HS-27A (cell line): ENCODE measurements at places on chromosomes 4 and X.

GRCh38 chr4:123248085-123248659 lies 148.4 kb upstream of the SPRY1 start:
- DNase-seq, result no peak

- DNase-seq, result no peak
These were observed 47.1 kb downstream of the ALG13 start for GRCh38 chrX:111728096-111728495.

GRCh38 chr4:72975488-72975784 lies 94.1 kb downstream of the COX18 start:
- DNase-seq, result no peak

GRCh38 chr4:20646287-20646686 lies 54.0 kb upstream of the PACRGL start:
- DNase-seq, result no peak

DNA sequence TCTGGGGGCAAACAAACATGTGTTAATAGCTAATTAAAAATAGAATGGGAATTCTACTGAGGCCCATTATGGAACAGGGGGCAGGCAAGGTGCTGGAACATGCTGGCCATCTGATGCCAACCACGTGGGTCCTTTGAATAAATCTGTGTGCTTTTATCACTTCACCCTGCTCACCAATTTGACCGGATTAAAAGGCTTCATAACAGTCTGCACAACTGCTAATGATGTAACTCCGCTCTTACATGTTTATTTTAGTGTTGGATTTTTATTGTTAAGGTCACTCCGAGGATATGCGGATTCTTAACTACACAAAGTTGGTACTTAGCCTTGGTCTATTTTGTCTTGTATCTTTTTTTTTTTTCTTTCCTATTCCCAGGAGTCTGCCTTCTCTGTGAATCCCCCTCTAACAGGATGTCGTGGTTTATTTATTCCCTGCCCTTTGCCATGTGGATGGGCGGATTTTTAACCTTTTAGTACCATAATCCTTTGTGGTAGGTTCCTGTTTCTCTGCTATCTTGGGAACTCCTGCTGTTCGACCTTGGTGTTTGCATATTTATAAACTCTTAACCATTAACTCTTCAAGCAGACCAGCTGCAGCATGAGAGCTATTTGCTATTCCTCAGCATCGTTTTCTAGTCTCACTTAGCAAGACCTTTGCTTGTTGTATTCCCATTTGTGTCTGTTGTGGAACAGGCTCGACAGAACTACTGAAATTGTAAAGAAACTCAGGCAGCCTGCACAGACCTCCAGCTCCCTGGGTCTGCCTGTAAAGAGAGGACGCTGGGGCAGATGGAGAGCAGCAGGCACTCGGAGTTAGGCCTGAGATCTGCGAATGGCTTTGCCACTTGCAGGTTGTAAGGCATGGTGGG lies 38.0 kb downstream of the TRIM2 start:
- no peak for DNase-seq

- DNase-seq, result no peak
These were observed 547.7 kb upstream of the DIPK2B start for GRCh38 chrX:45748369-45748774.

DNA sequence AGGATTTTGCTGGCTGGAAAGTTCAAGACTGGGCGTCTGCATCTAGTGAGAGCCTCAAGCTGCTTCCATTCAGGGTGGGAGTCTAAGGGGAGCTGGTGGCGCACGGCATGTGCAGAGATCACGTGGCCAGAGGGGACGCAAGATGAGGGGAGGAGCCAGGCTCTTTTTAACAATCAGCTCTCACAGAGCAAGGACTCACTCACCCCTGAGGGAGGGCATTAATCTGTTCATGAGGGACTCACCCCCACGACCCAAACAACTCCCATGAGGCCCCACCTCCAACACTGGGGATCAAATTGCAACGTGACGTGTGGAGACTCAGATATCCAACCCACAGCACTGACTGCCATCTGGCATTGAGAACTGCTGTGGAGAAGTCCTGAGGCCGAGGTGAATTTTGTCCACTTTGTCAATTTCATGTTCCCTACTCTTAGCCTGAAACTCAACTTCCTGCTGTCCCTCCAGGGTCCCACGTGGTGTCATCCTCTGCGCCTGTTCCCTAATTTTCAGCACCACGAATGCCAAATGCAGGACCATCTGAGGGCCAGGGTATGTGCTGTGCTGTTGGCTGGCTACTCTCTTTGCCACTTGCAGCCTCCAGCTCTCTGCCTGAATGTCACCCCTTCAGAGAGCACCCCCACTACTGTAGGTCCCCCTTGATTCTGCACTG lies 5.6 kb downstream of the ZFP92 start:
- no peak for DNase-seq

- no peak for DNase-seq
These were observed 2209.9 kb downstream of the PCDH7 start for GRCh38 chr4:32929796-32930699.

GRCh38 chr4:40369437-40370274 lies 34.5 kb downstream of the CHRNA9 start:
- no peak for DNase-seq

GRCh38 chr4:142778430-142778829 lies 67.7 kb downstream of the INPP4B start:
- DNase-seq, result peak; percentile 12

DNA sequence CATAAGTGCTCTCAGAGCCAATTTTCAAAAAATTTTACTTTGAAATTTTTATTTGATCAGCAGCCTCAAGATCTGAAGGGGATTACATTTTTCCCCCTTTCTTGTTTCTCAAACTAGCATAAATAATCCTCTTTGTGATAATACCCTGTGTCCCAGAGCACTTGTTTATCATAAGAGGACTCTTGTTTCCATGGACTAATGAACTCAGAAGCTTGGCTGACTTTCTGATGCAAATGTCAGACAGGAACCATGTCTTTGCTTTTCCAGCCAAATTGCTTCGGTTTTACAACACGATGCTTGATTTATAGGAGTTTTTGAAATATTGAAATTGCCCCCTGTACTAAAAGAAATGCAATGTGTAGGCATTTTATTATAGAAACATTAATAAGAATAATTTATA lies 859.3 kb upstream of the LCORL start:
- DNase-seq, result no peak

DNA sequence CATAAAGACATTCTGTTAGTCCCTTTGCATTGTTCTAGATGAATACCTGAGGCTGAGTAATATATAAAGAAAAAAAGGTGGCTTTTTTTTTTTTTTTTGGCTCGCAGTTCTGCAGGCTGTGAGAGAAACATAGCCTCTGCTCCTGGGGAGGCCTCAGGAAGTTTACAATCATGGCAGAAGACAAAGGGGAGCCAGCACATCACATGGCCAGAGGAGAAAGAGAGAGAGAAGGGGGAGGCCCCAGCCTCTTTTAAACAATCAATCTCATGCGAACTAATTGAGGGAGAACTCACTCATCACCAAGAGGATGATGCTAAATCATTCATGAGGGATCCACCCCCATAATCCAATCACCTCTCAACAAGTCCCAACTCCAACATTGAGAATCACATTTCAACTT lies 364.0 kb upstream of the EPHA5 start:
- DNase-seq, result no peak

- no peak for DNase-seq
These were observed 68.5 kb downstream of the SPINK2 start for GRCh38 chr4:56752985-56753384.

- DNase-seq, result no peak
These were observed 30.4 kb downstream of the SH3TC1 start for GRCh38 chr4:8229331-8229975.

GRCh38 chr4:91147067-91147466 lies 1019.9 kb downstream of the CCSER1 start:
- DNase-seq, result no peak

DNA sequence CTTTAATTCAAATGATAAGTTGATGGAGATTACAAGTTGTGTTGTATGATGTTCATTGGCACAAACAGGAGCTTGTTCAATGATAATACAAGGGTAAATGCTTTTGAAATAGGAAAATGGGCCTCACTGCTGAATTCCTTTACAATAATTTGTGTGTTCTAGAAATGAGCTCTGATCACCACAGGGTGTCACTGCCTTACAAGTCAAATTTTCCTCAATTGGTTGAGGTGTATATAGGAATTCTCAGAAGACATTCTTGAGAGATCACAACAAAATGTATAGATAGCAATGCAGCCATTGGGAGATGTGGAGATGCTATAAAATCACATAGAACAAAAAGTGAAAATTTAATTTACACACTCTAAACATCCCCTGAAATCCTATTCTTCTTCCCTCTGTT lies 49.6 kb downstream of the KLF8 start:
- DNase-seq, result no peak

GRCh38 chr4:111813555-111814140 lies 331.6 kb upstream of the FAM241A start:
- DNase-seq, result no peak

DNA sequence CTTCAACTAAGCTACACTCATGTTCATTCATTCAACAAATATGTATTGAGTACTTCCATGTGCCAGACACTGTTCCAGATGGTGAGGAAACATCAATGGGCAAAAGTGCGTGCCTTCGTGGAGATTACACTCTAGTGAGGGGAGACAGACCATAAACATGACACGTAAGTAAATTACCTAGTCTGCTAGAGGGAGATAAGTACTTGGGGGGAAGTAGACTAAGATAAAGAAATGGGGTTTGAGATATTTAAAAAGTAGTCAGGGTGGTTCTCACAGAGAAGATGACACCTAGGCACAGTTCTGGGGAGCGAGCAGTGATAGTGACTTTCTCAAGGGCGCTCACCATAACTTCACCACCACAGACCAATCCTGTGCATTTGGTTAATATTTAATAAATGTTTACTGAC lies 11.7 kb downstream of the JCHAIN start:
- DNase-seq, result no peak

DNA sequence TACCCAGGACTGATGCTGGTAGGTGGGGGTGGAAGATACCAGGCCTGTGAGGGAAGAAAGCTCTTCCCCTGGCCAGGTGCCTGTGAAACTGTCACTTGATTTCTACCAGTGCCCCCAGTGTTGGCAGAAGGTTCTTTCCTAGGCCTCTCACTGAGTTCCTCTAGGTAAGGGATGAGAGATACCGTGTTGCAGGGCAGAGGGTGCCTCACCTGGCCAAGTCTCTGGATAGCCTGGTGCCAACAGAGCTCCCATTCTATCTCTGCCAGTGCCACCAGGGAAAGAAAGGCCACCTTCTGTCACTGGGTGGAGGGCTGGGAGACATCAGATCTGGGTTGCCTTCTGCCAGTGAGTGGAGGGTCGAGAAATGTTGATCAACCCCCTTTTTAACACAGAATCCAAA lies 94.1 kb downstream of the RTL5 start:
- no peak for DNase-seq

DNA sequence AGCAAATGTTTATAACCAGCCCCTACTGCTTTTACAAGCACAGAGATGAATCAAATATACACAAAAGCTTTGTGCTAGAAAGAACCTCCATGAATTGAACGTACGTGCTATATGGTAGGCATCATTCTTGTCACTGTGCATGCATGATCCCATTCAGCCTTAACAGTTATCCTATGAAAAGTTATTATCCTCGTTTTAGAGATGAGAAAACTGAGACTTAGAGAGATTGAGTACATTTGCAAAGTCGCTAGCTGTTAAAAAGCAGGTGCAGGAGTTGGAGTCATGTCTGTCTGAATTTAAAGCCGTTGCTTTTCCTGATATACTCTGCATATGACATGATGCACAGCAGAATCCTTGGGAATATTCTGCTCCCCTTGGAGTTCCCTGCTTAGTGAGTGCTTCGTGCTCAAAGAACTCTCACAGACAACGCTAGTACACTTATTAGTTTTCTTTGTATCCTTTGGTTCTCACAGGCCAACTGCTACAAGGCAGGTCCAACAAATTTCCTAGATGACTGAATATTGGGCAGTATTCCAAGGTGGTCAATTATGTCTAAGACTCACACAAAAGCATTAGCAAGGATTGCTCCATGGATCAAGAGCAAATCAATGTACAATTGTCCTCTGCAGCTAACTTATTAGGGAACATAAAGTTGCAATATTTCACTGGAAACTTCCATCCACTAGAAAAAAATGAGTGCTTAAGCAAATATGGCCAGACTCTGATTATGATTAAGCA lies 42.8 kb upstream of the TRIM2 start:
- no peak for DNase-seq
